ENCODE measurements at places on chromosomes 2 and 18.

GRCh38 chr2:101770726-101771125 lies 73.2 kb downstream of the MAP4K4 start:
- peak; percentile 73 for DNase-seq

DNA sequence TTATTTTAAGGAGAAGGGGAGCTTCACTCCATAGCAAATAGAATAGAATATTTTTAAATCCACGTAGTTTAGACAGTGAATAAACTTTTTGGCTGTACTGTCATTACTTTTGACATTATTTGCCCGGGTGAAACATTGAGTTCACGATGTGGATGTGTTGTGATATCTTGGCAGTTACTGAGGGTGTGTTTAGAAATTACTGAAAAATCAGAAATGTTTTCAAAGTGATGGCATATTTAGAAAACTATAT lies 769 bp upstream of the FAM98A start:
- no peak for DNase-seq

- DNase-seq = no peak
Measured at GRCh38 chr18:22800551-22800951, 132.6 kb upstream of the RBBP8 start.

GRCh38 chr2:57440437-57440836 lies 606.2 kb upstream of the VRK2 start:
- DNase-seq = no peak

DNA sequence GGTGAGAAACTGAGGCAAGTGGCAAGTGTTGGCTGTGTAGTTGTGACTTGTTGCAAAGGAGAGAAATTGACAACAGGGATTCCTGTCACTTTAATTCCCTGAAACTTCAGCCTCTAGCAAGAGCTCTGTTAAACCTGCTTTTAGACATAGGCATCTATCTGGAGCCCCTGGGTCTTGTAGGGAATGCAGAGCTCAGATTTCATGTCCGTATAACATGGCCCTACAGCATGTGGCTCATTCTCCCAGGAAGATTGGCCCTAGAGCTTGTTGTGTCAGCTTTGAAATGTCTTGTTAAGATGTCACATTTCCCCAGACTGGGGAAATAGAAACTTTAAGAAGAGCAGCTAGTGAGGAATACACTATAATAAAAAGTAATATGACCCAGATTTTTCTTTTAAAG lies 115.8 kb downstream of the POLE4 start:
- no peak for DNase-seq

DNA sequence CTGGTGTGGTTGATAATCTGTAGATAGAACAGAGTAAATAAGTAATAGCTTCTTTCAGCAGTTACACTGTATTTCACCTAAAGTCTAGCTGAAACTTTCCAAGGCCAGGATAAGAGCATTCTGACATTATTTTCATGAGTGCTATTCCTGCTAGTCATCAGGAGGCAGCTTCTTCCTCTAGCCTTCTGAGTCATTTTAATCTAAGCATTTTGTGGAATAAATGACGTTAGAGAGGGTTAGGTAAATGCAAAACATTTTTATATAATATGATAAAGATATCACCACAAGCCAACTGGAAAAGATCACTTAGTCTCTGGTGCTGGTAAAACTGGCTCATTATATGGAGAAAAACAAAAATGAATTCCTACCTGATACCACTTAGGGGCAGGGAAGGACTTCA lies 138.5 kb downstream of the MEP1B start:
- DNase-seq = no peak

DNA sequence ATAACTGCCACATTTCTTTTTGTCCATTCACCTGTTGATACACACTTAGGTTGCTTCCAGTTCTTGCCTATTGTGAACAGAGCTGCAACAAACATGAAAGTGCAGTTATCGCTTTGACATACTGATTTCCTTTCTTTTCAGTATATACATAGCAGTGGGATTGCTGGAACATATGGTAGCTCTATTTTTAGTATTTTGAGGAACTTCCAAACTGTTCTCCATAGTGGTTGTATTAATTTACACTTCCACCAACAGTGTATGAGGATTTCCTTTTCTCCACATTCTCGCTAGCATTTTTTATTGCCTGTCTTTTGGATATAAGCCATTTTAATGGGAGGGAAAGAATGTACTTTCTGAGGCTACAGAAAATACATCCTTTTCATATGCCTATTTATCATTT lies 167.4 kb downstream of the GULP1 start:
- no peak for DNase-seq

- peak; percentile 33 for DNase-seq
Measured at GRCh38 chr2:238700117-238700457, 147.8 kb upstream of the TWIST2 start.

All from ELR (cell line).